HS-27A (cell line): ENCODE measurements at places on chromosomes 11 and 22.

GRCh38 chr22:44604455-44604854, 97.5 kb upstream of the PRR5 start:
- no peak for DNase-seq

- DNase-seq, result no peak
Measured at GRCh38 chr22:19982991-19983578, 33.5 kb downstream of the ARVCF start.

DNA sequence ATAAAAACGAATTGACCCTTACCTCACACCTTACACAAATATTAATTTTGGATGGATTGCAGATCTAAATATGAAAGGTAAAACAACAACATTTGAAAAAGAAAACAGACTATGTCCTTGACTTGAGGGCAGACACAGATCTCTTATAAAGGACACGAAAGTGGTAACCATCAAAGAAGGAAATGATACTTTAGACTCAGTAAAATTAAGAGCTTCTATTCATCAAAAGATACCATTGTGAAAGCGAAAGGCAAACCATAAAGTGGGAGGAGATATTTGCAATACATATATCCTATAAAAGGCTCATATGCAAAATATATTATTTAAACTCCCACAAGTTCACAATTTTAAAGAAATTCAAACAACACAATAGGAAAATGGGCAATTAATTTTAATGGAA, 5.0 kb downstream of the HEPACAM start:
- no peak for DNase-seq

DNA sequence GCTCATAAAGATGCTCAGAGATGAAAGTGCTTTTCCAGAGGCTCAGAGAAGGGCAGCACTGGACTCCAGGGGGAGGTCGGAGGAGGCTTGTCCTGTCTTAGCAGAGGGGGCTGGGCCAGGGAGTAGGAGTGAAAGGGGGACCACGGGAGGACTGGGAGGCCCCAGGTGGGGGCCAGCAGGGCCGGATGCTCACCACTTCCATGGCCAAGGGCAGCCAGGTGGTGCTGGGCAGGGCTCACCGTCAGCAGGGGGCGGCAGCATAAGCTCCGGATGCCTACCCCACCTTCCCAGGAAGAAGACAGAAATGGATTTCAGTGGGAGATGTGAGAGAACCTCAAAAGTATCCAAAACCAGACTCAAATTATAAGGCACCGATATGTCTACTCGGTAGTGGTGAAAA, 11.0 kb downstream of the RAB36 start:
- no peak for DNase-seq

DNA sequence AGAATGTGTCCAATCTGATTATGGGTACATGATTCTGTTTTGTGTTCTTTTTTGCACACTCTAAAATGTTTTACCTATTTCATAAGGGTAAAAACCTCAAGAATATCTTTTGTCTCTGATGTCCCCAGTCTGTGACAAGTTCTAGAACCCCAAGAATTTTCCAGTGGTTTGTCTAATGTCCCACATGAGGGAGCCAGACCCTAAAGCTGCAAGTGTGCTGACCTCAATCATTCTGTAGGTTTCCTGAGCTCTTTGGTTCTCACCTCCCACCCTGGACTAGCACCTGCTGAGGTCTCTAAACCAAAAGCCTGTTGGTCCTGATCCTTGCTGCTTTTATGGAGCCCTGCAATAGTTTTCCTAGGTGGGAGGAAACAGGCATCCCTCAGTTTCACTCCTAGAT, 149.8 kb upstream of the MPPED2 start:
- no peak for DNase-seq

DNA sequence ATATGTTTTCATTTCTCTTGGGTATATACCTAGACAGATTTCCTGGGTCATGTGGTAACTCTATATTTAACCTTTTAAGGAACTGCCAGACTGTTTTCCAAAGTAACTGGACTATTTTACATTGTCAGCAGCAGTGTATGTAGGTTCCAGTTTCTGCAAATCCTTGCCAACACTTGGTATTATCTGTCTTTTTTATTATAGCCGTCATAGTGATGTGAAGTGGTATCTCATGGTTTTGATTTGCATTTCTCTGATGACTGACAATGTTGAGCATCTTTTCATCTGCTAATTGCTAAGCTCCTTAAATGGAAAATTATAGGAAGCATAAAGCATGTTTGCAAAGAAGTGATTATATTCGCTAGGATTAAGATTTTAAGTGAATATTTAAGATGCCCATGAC, 13.9 kb downstream of the NNMT start:
- no peak for DNase-seq

GRCh38 chr11:133988686-133989410, 32.1 kb upstream of the IGSF9B start:
- DNase-seq, result no peak
